ENCODE measurements at places on chromosomes 16 and 17. TPM values are rescaled to one million over a fixed set of nuclear protein-coding genes. Genes with fewer than 3 reads are reported as not detected.

The VTN gene
- total RNA-seq: 22.7 TPM

The CRYM gene
- 2.1 TPM for total RNA-seq

The KRTAP9-2 gene
- total RNA-seq: not detected

The CACNG3 gene
- total RNA-seq: not detected

The KRTAP3-2 gene
- total RNA-seq: 0.42 TPM

The PIPOX gene
- total RNA-seq: 0.26 TPM

The ENKD1 gene
- 10.0 TPM for total RNA-seq

The C17orf113 gene
- total RNA-seq: 0.67 TPM

The SF3B3 gene
- 141 TPM for total RNA-seq

The AARSD1 gene
- 54.6 TPM for total RNA-seq

The PMFBP1 gene
- not detected for total RNA-seq

The COPRS gene
- total RNA-seq: 161 TPM

The RHBDF1 gene
- 29.3 TPM for total RNA-seq

The TBL3 gene
- total RNA-seq: 40.1 TPM

The CACNA1H gene
- 15.9 TPM for total RNA-seq

The USP43 gene
- total RNA-seq: 4.0 TPM

The GPR142 gene
- total RNA-seq: not detected

The COX6A2 gene
- total RNA-seq: not detected

The KRT15 gene
- total RNA-seq: 3.2 TPM

The ASIC2 gene
- total RNA-seq: 1.9 TPM

The PAQR4 gene
- total RNA-seq: 47.7 TPM

The OR2C1 gene
- total RNA-seq: not detected

The TSNAXIP1 gene
- total RNA-seq: 0.64 TPM

The MYL11 gene
- 0.88 TPM for total RNA-seq
